ENCODE measurements at places on chromosomes 13 and 19.
A peak's percentile ranks its signal among the peaks of the same experiment; 100 is the strongest.

DNA sequence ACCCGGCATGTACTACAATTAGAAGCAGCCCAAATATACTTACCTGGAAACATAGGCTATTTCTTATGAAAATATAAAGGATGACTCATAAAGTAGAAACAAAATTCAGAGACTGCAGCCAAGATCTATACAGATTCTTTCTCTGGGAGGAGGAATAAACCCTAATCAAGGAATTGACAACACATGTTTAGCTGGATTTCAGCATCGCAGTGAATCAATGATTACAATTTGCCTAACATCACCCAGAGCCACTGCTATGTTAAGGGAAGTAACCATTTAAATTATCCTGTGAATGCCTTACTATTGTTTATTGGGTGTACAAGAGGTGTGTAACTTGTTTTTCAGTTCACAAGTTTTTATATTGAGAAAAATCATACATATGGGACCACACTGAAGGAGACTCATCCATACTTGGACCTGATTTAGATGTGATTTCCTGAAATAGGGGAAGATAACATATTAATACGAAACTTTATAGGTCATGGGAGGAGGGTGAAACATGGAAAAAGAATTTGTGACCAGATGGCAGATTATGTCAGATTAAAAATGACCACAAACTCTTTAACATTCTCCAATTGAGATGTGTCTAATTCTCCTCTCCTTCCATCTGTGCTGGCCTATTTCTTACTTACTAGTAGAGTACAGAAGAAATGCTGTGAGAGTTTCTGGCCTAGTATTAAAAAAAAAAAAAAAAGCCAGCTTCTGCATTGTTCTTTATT lies 1168.4 kb downstream of the SLITRK1 start:
- no peak for DNase-seq

DNA sequence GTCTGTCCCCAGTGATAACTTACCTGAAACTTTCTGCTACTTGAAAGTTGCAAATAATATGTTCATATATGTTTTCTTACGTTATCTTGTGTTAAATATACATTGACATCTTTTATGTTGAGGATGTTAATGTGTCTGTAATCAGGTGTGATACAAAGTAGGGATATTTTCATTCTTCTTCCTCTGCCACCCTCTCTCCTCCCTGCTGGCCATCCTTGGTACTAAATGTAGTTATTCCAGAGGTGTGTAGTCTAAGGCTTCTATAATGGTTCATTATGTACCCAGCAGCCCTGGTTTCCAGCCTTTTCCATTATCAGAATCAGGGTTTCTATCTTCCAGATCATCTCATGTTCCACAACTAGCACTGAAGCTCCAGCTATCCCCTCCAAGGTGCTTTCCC lies 606.7 kb upstream of the KLHL1 start:
- no peak for DNase-seq

DNA sequence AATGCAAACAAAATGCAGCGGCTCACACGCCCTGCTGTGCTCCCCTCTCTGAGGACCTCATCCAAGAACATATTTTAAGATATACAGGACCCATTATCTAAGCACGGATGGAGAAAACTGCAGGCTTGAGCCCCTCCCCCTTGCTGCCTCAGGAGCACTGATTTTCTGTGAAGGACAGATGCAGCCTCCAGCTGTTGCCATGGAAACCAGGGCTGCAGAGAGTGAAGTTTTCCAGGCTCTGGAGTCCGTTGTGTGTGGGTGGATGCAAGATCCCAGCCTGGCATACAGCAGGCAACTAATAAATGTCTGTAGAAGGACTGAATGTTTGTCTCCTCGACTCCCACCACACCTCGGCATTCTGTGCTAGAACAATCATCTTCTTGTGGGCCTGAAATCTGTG lies 105.6 kb upstream of the PEG3 start:
- DNase-seq, result no peak

DNA sequence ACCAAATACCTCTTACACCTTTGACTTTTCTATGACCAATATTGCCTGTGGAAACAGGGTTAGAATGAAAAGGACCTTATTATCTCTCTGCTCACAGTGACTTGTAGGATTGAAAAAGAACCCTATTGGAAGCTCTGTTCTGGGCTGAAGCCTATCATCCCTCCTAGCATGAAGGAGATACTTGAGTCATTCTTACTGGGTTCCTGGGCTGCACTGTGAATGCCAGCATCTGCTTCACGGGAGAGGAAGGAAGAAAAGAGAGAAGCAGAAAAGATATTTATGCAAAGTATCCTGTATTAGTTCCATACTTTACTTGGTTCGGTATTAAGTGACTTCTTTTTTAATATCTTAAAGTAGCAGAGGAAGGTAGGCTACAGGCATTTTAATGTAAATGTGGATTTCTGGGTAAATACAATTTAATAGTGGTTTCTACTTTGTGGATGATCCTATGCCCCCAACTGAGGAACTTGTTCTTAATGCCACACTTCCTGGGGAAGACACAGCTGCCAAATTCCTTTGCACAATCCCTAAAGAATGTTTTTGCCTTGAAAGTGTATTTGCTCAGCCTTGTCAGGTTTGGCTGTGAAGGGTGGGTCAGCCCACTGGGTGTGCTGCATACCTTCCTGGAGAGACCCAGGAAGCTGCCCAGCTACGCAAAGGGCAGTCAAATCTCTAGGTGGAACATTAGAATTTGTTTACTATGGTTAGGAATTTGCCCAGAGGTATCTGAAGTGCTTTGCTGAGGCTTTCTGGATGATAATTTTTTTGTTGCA lies 13.7 kb upstream of the SCEL start:
- DNase-seq, result no peak

- no peak for DNase-seq
Measured at GRCh38 chr13:101942038-101942437, 459.8 kb downstream of the FGF14 start.

DNA sequence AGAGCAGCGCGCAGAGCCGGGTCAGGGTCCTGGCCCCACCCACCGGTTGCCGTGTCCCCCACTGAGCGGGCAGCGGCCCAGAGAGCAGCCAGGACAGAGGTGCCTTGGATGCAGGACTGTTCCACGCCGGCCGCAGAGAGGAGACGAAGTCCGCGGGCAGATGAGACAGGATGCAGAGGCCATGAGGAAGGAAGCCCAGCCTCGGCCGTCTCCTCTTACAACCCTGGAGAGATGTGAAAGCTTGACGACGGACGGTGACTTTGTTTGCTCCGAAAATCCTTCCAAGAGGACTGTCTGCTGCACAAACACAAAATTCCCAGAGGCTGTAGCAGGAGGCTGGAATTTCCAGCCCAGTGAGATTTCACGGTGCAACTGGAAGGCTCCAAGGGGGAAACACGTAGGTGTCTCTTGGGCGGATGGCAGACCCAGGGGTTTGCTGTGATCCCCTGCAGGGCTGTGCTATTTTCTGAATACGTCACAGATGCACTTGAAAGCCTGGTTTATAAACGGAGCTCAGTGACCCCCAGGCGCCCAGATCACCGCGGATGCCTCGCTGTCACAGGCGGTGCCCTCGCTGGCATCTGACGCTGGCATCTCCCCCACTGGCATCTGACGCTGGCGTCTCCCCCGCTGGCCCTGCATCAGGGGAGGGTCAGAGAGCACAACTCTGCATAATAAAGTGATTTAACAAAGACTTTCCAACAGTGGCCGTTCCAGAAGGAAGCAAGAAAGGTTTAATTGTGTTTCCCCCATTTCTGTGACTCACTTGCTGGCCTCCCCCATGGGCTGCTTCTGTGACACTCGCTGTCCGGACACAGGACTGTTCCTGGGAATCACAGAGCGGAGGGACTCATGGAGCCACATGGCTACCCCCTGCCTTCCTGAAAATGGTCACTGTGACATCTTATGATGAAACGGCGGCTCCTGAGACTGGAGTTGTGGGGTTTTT lies 62.0 kb upstream of the C13orf46 start:
- no peak for DNase-seq

- DNase-seq, result no peak
Measured at GRCh38 chr19:19113040-19113626, 25.1 kb downstream of the TMEM161A start.

- DNase-seq, result no peak
Measured at GRCh38 chr13:50476577-50477285, 366.8 kb downstream of the DLEU7 start.

DNA sequence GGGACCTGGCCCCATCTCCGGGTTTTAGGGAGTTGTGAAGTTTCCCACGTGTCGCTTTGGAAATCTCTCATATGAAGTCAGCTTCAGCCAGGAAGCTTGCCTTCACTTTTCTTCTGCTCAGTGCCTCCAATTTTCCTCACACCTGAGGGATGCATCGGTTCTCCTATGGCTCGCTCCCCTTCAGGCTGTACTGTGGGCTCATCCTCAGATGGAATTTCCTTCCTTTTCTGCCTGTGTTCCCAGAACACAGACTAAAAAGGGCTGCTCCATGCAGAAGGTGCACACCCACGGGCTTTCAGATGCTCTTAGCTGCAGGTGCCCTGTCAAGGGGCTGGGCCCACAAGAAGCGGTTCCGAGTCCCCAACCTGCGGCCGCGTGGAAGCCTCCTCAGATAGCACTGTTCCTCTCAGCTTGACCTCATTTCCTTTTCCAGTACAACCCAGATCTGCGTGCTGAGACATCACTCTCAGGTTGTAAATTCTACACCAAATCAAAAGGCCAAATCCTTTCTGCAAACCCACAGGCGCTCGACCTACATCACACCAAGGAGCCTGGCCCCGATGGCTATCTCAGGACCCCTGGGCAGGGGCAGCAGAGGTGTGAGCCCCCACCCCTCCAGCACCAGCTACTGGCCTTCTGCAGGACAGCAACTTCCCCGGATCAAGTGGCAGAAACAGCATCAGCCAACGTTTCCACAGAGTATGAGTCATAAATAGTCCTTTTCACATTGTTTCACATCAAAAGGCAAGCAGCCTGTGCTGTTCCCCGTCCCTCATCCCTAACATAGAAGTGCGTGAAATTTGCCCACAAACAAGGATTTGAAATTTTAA lies 275.9 kb downstream of the ZNF536 start:
- no peak for DNase-seq

- no peak for DNase-seq
Measured at GRCh38 chr19:4157164-4157563, 3.7 kb downstream of the CREB3L3 start.

DNA sequence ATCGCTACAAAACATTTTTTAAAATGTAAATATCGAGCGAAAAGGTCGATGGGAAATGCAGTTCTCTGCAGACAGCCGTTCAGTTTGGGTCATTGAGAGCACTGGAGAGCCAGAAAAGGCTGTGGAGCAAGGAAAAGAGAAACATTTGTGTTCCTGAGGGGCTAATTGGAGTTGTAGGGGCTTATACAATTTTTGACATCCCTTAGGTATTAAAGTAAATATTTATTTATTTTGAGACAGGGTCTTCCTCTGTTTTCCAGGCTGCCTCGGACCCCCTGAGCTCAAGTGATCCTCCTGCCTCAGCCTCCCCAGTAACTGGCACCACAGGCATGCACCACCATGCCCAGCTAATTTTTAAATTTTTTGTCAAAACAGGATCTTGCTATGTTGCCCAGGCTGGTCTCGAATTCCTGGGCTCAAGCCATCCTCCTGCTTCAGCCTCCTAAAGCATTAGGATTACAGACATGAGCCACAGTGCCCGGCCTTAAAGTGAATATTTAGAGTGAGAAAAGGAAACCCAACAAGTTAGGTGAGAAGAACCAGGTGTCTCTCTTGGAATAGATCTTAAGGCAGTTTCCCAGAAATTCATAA lies 825 bp upstream of the YIF1B start:
- no peak for DNase-seq

DNA sequence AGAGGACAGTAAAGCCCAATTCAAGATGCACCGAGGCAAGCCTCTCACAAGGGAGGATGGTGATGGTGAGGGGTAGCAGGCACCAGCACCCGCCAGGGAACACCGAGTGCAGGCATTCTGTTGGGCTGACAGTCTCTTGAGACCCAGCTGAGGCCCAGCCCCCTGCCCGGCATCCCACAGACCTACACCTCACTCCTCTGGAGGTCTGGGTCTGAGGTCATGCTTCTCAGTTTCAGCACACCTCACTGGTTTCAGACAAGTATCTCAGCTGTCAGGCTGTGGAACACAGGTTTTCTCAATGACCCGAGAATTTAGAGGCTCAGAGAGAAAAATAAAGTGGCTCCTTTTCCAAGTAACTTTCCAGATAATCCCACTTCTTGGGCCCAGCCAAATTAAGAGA lies 27.7 kb upstream of the EPHX3 start:
- DNase-seq, result no peak

DNA sequence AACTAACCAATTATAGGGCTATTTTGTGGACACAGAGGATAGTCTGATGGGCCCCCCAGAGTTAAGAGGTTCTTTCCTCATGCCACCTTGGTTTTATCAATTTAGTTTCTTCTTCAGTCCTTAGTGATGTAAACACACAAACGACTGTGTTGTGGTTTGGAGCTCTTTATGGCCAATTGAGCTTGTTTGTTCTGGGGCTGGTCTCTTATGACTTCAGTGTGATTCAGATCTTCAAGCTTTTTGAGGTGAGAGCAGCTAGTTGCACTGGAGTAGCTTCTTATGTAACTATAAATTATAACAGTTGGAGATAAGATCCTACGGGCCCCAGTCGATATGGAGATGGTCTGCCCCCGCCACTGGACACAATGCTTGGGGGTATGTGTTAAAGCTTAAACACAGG lies 22.0 kb upstream of the GJB6 start:
- DNase-seq, result no peak

DNA sequence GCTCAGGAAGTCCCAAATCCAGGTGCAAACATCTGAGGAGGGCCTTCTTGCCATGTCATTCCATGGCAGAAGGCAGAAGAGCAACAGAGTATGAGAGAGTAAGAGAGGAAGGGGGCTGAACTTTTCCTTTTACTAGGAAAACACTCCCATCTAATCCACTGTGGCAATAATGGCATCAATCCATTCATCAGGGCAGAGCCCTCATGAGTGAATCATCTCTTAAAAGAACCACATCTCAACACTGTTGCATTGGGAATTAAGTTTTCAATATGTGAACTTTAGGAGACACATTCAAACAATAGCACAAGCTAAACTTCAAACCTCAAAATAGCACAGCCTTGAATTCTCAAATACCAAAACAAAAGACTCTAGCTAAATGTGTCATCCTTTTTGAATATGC lies 264.5 kb downstream of the KCTD12 start:
- DNase-seq, result no peak

GRCh38 chr13:90950160-90950559 lies 397.3 kb upstream of the MIR17HG start:
- no peak for DNase-seq

- no peak for DNase-seq
Measured at GRCh38 chr19:1412995-1413800, 5.8 kb downstream of the DAZAP1 start.

DNA sequence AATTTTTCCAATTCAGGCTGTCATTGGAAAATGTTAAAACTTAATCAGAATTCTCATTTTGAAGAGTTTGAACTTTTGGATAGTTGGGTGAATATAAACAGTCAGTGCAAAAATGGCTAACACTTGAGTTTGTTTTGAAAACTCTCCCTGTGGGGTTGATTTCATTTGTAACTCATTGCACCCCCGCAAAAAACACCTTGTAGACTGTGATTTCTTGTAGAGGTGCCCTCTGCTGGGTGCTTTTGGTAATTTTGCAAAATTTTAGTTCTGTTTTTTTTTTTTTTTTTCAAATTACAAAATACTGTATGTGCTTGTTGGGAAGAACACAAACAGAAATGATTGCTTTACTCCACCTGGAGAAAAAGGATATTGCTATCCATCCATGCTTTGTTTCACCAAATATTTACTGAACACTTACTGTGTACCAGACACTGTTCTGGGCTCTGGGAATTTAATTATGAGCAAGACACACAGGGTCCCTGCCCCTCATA lies 28.2 kb upstream of the GPI start:
- peak; percentile 38 for DNase-seq

- DNase-seq, result no peak
Measured at GRCh38 chr13:29081036-29081435, 260.9 kb downstream of the MTUS2 start.

- peak; percentile 16 for DNase-seq
Measured at GRCh38 chr19:53865918-53866864, 1.5 kb upstream of the MYADM start.
